ENCODE measurements at places on chromosomes 5 and 9.

DNA sequence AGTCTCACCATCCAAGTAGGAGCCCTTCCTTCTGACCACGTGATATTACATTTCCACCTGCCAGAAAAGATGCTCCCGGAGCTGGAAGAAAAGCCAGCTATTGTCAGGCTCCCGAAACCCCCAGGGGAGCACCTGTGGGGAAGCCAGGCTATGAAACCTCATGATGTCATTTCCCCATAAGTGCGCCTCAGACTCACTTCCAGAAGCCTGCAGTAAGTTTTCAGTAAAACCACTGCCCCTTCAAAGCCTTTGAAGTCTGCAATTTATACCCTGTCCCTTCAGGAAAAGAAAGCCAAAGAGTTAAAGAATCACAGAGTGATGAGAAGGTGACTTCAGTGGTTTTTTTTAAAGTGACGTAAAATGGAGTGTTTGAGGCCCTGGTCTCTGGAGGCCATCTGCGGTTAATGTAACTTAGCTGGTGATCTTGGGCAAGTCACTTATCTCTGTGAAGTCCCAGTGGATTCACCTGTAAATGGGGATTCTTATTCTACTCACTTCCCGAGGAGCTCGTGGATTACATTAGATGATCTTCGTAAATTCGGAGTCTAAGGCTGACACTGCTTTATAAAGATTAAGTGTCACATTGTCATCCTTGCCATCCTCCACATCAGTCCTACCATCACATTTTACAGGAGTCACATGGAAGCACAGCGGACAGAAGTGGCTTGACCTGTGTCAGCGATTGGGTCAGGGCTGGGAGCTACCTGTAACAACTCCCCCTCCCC, 2.6 kb upstream of the SEMA6A start:
- DNase-seq, result no peak

GRCh38 chr5:81121273-81121672, 111.8 kb upstream of the CKMT2 start:
- no peak for DNase-seq

GRCh38 chr5:177018341-177018740, 4.2 kb upstream of the ZNF346 start:
- DNase-seq, result no peak

- no peak for DNase-seq
These were observed 135.4 kb upstream of the FBN2 start for GRCh38 chr5:128673411-128673957.

DNA sequence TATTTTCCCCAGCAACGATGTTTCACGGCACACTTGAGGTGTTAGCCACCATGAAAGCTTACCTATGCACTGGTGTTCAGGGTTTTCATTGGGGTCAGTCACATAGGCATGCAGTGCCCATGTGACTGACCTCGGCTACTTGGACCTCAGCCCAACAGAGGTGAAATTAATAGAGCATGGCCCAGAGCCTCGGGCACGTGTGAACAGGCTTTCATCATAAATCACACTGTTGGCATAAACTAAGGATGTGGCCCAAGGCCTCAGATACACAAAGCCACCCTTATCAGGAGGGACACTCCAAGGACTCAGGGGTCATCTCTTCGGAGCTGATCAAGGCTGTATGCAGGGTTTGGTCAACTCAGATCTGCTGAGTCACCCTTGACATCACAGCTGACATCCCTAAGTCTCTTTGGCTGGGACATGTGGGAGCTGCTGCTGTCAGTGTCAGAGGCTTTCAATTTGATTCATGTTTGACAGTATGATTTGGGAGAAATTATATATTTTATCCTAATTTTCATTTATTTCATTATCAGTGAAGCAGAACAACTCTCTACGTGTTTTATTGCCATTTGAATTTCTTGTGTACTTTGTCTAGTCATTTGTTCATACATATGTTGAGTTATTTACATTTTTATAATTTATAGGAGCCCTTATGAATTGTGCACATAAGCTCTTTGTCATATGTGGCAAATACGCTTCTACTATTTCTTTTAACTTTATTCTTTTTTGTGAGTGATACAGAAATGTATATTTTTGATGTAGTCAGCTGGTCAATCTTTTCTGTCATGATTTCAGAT, 59.7 kb upstream of the ANKRD33B start:
- no peak for DNase-seq

GRCh38 chr5:108046955-108047670, 334.8 kb downstream of the FBXL17 start:
- DNase-seq, result no peak

DNA sequence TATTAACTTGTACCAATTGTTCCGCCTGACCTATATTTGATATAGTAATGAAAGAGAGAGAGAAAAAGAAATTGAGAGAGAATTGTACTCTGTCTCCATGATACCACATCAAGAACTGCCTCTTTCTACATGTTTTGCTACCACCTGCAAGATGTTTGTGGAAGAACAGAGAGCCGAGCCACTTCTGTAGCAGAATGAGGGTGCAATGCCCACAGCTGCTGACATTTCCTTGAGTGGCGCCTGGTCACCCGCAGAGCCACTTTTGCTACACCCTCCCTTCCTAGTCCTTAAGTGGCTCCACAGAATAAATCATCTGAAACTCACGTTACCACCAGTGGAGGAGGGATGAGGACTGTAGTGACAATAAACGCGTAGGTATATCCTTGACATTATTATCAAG, 17.1 kb upstream of the FAM81B start:
- no peak for DNase-seq

- DNase-seq, result no peak
These were observed 34.0 kb downstream of the CDC42SE2 start for GRCh38 chr5:131297886-131298285.

DNA sequence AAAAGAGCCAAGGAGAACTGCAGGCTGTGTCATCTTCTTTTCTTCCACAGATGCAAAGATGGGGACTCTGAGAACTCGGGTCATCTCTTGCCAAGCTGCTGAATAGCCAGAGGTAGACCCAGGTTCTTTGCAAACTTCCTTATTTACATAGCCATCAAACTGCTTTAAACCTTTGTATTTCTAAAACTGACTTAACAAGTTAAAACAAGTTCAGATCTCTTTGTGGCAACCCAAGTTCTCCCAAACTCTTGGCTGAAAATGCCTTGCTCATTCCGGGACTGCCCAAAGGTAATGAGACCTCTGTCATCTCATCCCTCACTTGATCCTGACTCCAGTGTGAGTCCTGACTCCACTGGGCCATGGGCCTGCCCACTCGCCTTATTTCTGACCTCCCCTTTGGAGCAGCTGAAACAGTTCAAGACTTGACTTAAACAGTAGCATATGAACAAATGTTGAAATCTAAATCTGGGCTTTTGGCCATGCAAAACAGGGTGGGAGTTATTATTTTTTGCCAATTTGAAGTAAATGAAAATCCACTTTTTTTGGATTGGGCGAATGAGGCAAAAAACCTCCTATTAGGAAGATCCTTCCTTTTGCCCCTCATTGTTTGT, 50.6 kb downstream of the FBXL7 start:
- no peak for DNase-seq

Measured in HuH-7 (cell line).